Activated CD4-positive, CD25-positive, alpha-beta regulatory T cell treated with anti-CD3 and anti-CD28 coated beads, Interleukin-2, amount 50 U/mL, for 72 hours (primary cell): ENCODE measurements at places on chromosomes 6 and 20.

GRCh38 chr6:113476937-113477839 lies 380.0 kb upstream of the MARCKS start:
- DNase-seq = no peak

DNA sequence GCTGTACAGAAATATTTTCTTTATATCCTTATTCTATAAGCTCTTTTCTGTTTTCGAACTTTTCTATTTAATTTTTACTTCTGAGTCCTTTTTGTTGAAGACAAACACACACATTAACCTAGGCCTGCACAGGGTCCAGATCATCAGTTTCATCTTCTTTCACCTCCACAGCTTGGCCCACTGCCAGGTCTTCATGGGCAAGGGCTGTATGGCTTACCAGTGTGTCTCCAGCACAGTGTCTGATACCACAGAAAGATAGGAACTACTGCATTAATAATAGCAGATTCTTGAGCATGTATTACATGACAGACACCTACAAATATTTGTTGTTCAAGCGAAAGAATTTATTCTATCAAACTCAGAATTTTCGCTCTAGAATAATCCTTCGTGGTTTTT lies 24.4 kb downstream of the QKI start:
- DNase-seq = no peak

DNA sequence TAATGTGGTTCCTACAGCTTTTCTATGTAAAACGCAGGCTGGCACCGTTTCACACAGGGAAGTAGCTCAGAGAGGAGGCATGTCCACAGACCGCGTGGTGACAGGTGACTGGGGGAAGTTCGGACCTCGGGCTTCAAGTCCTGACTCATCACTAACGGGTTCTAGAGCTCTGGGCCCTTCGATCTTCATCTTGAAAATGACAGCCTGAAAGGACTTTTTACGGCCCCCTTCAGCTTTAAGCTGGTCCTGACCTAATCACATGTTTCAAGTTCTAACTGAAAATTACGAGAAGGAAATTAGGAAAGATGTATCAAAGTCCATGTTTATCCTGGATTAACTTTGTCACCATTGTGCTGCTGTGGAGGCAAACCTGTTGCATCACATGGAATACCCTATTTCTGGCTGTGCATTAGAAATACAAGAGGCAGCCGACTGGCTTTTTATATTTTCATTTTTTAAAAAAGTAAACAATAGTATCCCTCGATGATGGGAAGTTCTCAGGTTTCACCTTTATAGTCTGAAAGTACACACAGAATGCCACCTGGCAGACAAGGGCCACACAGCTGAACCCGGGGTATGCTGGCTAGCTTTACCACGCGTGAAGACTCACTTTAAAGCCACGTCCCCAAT lies 2.0 kb downstream of the MAN1A1 start:
- no peak for DNase-seq

GRCh38 chr6:4977468-4977867 lies 26.4 kb downstream of the RPP40 start:
- no peak for DNase-seq

GRCh38 chr6:161418463-161418945 lies 144.6 kb upstream of the AGPAT4 start:
- no peak for DNase-seq

GRCh38 chr6:53795702-53796450 lies 1.1 kb downstream of the LRRC1 start:
- peak; percentile 32 for DNase-seq

DNA sequence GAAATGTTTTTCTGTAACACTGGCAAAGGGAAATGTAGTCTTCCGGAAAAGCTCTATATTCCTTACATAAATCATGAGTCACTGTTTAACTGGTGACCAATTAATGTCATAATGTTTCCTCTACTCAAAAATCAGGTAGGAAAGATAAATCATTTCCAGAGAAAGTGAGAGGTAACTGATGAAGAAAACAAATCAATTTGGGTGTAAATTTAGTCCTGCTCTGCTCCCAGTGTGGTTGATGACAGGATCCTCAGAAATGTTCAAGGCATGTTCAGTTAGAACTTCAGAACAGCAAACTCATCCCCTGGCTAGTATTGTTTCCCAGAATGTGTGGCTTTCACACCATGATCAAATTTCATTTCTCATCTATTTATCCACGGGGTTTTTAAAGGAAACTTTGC lies 38.8 kb upstream of the SPACA1 start:
- DNase-seq = no peak

GRCh38 chr6:79782792-79783580 lies 151.9 kb downstream of the SH3BGRL2 start:
- no peak for DNase-seq

GRCh38 chr6:67594366-67594765 lies 1040.7 kb upstream of the ADGRB3 start:
- DNase-seq = no peak

GRCh38 chr6:142331601-142332000 lies 29.8 kb downstream of the ADGRG6 start:
- DNase-seq = no peak

DNA sequence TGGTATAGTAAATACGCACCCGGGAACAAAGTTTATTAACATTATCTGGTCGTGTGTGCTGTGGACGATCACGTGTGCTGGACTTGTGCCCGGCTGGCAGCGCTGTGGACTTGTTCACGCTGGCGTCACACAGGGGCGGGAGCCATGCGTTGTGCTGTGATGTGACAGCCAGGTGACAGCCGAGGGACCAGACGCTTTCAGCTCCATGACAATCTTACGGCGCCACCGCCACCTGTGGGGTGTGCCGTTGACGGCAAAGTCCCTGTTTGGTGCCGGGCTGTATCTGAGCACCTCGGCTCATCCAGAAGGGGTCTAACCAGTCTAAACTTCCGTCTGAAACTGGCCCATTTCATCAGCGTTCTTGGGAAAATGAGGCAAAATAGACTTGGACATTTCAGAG lies 25.2 kb downstream of the DLL1 start:
- no peak for DNase-seq

GRCh38 chr6:47106216-47106615 lies 64.1 kb upstream of the ADGRF1 start:
- no peak for DNase-seq
